ENCODE measurements at places on chromosomes 3 and 15.

DNA sequence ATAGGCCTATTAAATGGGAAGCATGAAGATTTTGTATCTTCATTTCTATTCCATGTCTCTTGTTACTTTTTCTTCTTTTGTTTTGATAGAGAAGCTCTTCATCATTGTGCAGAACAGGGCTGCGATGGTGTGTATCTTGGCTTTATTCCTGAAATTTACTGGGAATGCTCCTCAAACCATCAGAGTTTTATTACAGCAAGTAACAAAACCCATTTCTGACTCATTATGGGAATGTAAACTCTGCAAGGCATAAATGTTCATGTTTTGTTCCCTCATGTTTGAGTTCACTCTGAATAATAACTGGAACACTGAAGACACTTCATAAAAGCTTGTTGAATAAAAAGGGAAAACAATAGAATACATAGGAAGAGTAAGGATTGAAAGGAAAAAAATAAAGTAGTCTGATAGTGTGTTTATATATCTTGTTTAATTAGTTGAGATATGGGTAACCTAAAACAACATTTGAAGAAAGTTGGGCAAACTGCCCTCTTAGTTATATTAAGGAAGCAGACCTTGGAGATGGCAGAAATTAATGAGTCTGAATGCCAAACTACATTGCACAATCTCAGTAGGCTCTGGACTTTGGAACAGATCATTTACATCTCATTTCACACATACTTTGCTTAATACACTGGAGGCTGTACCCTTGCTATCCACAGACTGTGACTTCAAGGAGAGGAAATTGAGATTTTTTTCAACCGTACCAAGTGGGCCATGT is 521.5 kb downstream of the GRM7 start:
- DNase-seq = no peak

GRCh38 chr15:58770857-58771620 is at the start of gene MINDY2:
Gene MINDY2 (plus strand): TSS chr15:58771302. CDS start chr15:58771396, 94 bp downstream.
- peak; percentile 93 for DNase-seq

- peak; percentile 4 for DNase-seq
Observed at GRCh38 chr15:64767203-64767602, 8.2 kb downstream of the RBPMS2 start.

- no peak for DNase-seq
Observed at GRCh38 chr3:18843188-18843587, 305.1 kb upstream of the KCNH8 start.

- no peak for DNase-seq
Observed at GRCh38 chr3:2771193-2771592, 339.0 kb downstream of the IL5RA start.

DNA sequence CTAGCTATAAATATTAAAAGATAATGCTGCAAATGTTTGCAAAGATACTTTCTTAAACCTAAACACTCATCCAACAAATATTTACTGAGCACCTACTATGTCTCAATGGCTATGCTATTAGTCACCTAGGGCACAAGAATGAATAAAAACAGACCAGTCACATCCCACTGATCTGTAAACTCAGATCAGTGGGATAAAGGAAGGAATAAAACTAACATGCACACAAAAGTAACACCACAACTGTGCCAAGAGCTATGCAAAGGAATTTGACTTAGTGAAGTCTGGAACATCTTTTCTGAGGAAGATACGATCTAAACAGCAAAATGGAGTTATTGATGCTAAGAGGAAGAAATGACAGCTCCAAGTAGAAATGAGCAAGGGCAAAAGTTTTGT is 56.6 kb downstream of the CBLB start:
- no peak for DNase-seq

DNA sequence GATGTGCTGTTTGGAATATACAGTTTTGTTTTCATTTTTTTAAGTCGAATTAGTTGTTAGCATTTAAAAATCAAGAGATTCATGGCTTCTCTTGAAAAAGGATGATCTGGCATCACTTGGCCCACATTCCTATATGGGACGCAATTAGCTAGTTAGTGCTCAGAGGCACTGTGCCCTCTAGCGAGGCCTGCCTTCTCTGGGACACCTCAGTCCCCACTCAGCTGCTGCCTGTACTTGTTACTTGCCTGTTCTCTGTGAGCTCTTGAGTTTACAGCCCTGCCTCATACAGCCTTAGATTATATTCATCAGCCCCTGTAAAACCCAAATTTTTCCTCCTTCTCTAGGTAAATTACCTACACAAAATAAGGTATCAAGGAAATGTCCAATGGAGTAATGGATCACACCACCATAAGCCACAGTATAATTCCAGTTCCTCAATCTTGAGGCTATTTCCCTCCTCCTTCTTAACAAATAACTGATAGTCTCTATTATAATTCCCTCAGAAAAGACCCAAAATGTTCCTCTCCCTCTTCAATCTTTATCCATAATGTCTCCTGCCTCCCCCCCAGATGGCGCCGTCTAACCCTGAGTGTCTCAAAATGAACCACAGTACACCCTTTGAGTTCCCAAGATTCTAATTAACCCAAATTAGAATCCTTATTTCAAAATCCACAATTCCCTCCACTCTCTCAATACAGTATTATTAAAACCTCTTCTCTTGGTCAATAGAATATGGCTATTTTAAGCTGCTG is 2.7 kb downstream of the ZMAT3 start:
- DNase-seq = peak; percentile 42

DNA sequence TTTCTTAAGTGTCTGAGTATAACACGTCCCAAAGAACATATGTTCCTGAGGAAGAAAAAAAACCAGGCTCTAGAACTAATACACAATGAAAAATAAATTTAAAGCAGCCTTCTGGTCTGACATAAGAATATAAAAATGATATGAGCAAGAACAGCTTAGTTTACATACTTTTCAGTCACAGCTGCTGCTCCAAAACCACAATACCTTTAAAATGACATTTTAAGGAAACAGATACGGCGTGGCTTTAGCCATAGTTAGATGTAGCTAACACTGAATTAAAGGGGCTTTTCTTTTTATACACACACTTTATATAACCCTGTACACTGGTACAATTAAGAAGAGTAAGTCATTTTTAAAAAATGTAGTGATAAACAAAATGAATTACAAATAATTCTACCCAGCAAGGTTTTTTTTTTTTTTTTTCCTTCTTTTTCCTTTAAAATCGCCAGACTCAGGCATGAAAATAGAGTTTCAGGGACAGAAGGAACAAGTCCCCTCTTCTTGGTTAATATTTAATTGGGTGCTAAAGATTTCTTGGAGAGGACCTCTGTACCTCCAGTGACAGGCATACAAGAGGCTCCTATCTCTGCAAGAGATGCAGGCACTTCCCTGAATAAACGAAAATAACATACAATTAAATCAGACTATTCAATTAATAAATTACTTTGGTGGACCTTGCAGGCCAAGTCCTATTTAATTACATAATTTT is 265.6 kb downstream of the FOXP1 start:
- no peak for DNase-seq

GRCh38 chr3:14587740-14588360 is 47.7 kb upstream of the GRIP2 start:
- no peak for DNase-seq

GRCh38 chr3:156459434-156459833 is 95.5 kb downstream of the SSR3 start:
- no peak for DNase-seq

- DNase-seq = no peak
Observed at GRCh38 chr3:54760201-54760600, 167.7 kb downstream of the LRTM1 start.

DNA sequence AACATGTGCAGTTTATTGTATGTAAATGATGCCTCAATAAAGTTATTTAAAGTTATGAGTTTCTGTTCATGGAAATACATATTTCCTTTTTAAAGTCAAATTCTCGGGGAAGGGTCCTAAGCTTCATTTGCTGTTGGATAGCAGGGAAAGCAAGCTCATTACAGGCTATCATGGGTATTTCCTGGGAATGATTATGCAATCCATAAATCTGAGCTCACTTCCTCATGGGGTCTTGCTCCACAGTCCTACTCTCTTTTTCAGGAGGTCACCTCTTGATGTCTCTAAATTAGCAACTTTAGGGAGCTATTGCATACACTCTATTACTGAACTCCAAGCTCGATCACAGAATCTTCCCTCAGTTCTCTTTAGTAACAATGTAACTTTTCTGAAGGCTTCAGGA is 69.9 kb upstream of the TP63 start:
- no peak for DNase-seq

- DNase-seq = no peak
Observed at GRCh38 chr15:65580287-65580686, 30.6 kb downstream of the INTS14 start.

- DNase-seq = no peak
Observed at GRCh38 chr3:104520228-104520655, 846.5 kb upstream of the ALCAM start.

DNA sequence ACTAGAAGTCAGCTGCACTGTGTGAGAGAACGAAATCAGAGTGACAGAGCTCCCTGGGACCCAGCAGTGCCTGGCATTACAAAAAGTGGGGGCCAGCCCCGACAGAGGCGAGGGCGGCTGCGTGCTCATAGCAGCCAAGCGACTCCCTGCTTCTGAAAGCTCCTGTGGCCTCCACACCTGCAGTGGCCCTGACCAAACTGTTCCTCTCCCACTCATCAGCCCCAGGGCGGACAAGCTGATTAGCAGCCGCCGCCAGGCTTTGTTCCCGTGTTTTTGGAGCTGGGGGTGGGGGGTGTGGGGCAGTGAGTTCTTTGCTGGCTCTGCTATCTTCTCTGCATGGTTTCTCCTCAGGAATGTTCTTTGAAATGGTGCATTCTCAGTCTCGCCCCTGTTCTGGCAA is 58.1 kb downstream of the DGKG start:
- no peak for DNase-seq

DNA sequence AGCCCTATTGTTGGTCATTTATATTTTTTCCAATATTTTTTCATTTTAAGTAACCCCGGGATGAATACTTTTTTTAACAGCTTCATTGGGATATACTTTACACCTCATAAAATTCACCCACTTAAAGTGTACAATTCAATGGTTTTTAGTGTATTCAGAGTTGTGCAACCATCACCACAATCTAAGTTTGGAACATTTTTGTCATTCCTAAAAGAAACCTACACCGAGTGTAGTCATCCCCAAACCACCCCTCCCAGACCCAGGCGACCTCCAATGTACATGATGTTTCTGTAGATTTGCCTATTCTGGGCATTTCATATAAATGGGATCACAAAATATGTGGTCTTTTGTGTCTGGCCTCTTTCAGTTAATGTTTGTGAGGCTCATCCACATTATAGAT is 118.3 kb upstream of the FRMD4B start:
- DNase-seq = no peak

DNA sequence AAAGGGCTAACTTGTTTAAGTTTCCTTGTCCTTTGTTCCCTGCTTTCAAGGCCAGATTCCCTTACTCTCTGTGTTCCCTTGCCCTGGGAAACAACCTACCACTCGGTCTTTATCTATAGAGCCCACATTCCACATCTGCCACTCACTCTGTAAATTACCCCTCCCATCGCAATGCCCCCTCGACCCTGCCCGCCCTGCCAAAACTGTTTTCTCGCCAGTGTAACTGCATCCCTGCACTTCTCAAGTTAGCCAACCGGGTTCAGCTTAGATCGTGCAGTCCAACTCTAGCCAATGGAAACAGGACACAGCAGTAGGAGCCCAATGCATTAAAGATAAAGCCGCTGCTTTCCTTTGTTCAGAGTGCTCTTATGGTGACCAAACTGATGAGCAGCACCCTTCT is 263.6 kb downstream of the TBL1XR1 start:
- DNase-seq = no peak

DNA sequence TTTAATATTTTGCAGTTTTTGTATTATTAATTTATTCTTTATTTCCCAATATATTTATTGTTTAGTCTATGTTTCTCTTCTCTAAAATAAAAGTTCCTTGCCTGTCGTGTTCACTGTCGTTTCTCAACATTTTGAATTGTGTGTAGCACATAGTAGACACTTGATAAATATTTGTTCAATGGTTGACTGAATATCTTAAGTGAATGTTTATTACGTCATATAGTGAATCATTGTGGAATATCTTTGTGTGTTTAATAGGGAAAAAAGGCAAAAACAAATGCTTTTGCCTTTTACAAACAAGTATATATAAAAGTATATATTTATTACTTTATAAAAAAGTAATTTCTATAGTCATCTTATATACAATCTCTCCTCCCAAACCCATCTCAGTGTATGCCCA is 572.3 kb downstream of the EPHA3 start:
- DNase-seq = no peak

GRCh38 chr15:80503319-80503952 is 99.3 kb downstream of the ARNT2 start:
- no peak for DNase-seq

- no peak for DNase-seq
Observed at GRCh38 chr15:59396211-59396610, 23.5 kb upstream of the MYO1E start.

DNA sequence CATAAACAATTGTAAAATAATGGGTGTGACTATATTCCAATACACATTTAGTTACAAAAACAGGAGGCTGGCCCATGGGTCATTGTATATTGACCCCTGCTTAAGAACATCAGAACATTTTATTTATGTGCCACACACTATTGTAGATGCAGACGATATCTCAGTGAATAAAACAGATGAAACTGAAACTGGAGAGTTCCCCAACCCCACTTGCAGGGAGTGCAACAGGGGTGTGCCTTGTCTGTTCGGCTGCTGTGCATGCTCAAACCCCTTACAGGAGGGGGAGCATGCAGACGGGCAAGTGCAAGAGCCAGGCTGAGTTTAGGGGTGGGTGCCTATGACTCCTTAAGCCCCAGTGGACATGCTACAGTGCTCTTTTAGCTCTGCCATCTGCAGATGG is 509.6 kb downstream of the IGSF11 start:
- no peak for DNase-seq

DNA sequence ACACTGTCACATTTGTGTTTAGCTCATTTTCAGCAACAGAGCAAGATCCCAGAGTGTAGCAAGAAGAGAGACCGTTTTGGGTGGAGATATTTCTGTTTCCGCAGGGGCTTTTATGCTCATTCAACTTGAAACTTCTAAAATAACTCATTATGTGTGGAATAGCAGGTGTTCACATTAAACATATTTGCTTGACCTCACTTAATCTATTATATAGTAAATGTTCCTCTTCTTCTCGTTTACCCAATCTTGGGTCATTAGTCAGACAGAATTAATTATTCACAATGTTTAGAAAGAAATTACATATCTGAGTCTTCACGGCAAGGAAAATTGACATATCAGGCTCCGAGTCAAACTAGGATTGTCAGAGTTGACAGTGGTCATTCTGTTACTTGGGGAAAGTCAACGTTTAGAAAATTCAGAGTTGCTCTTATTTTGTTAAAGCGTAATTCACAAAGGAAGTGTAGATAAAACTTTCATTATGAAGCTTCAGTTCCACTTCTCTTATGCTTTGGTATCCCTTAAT is 222.9 kb downstream of the TPRG1 start:
- DNase-seq = no peak

Measured in CD4-positive, alpha-beta T cell treated with Interleukin-15 for 4 hours (primary cell).